ENCODE measurements at places on chromosomes 2 and 18.

DNA sequence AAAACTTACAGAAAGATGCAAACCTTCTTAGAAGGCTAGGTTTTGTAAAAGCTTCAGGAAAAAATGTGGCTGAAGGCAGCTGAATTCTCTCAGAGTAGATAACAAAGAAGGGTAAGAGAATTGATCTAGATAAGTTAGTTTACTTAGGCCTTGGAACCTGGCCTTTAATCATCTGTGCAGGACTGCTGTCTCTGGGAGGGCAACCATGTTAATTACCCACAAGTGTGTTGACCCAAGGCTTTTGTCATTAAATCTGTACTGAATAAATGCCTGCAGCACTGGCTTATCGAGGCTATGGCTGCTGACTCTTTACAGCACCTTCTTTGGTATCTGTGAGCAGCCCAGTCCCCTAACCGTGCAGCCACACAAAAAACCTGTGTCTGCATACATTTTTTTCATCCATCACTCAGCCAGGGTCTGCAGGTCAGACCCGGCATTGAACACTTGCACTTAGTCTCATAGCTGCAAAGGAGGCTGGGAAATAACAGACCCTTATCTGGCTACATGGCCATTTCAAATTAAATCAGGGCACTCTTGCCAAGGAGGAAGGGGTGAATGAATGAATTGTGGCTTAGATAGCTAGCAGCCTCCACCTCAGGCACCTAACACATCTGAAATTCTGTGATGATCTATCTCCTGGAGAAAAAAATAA lies 120.2 kb upstream of the MSH2 start:
- DNase-seq = no peak

DNA sequence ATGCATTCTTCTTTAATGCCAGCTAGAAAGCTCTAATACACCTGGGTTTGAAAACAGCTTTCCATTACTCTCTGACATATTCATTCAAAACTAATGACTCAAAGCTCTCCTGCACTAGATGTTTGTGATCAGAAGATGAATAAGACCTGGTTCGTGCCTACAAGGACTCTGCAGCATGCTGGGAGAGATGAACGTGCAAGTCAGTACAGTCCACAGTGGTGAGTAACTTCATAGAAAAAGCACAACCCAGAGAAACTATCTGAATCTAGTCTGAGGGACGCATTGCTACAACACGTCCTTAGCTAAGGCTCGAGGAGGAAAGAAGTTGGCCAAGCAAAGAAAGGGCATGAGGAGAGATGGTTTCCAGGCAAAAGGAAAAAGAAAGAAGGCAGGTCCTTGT lies 234.3 kb downstream of the OSR1 start:
- no peak for DNase-seq

DNA sequence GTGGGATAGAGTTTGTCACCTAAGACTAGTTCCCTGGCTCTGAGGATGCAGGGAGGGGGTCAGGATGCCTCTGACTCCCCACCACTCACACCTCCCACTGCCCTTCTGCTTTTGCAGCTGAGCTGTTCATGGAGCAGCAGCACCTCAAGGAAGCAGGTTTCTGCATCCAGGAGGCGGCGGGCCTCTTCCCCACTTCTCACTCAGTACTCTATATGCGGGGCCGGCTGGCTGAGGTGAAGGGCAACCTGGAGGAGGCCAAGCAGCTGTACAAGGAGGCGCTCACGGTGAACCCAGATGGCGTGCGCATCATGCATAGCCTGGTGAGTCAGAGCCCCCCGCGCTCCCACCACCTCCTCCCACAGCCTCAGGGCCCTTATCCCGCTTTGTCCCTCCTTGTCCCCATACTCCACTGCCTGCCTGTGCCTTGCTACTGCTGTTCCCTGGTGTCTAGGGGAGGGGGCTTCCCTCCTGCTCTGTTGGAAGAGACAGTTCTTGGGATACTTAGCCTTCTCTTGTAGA lies 94.4 kb downstream of the STPG4 start:
- no peak for DNase-seq

GRCh38 chr18:69948256-69948655 lies 583 bp upstream of the CD226 start:
- no peak for DNase-seq

- no peak for DNase-seq
Measured at GRCh38 chr2:133552821-133553220, 15.4 kb downstream of the NCKAP5 start.

DNA sequence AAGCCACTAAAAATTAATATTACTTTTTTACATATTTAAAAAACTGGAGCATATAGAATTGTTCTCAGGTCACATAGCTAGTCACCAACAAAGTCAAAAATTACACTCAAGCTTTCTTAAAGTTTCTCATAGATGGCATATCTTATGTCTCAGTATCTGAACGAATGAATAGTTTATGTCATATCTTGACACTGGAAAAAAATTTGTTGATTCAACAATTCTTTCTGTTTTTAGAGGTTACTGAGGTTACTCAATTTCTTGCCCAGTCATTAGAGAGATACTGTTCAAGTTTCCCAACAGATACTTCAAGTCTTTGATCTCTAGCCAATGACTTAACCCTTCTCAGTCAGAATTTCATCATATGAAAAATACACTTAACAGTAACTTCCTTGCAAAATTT lies 113.1 kb upstream of the XIRP2 start:
- DNase-seq = no peak

DNA sequence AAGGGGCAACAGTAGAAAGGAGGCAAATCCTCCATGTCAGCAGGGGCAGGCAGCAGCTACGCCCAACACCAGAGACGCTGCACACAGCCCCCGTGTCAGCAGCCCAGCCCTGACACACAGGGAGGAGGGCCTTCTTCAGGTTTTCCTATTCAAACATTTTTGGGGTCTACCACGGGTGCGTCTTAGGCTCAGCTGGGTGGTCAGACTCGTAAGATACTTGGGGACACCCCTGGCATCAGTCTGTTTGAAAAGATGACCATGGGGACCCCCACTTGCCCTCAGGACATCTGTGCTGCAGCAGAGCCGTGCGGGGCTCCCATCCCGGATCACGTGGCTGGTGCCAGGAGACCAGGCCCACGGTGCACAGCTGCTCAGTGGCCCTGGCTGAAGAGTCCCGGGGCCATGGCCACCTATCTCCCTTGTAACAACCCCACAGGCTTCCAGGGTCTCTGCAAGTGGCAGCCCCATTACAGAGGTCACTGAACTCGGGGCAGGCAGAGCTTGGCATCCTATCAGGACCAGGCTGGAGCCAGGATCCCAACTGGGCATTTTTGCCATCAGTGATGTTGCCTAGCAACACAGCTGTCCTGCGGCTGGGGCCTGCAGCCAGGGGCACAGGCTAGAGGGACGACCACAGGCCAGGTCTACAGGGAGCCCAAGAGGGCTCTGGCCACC lies 82.5 kb downstream of the EDAR start:
- DNase-seq = no peak

DNA sequence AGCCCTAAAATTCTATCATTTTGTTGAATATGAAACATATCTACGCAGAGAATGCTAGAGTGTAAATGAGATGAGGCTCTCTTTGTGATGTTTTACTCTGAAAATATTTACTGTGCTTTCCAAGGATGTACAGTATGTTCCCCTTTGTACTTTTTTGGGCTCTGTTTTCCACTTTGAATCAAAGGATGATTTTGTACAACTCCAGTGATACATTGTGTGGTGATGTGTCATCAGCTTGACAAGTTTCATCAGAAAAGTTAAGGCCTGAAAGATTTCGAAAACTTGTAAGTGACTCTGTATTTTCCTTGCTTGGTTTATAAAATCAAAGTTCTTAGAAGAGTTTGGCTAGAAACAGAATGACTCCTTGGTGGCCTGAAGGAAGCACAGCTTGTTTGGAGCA lies 206.3 kb downstream of the LTBP1 start:
- no peak for DNase-seq

GRCh38 chr2:127680706-127681287 lies 5.5 kb upstream of the LIMS2 start:
- DNase-seq = no peak

- DNase-seq = no peak
Measured at GRCh38 chr2:23947350-23947749, 7.1 kb downstream of the UBXN2A start.

- DNase-seq = no peak
Measured at GRCh38 chr2:71129902-71130151, 202 bp downstream of the MCEE start.

DNA sequence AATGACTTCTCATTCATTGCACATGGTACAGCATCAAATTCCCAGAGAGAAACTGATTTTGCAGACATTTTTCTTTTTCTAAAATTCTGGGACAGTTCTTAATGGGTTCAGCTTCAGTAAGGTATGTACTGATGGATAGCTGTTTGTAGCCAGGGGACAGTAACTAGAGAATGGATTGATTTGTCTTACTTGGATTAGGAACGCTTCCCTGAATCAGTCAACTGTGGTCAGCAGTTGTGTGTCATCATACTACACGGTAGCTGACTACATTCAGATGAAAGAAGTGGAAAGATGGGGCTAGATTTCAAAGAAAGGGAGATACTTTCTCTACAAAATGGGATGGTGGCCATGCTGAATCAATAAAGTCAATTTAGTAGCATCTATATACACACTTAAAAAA lies 431.4 kb downstream of the GRB14 start:
- DNase-seq = no peak

DNA sequence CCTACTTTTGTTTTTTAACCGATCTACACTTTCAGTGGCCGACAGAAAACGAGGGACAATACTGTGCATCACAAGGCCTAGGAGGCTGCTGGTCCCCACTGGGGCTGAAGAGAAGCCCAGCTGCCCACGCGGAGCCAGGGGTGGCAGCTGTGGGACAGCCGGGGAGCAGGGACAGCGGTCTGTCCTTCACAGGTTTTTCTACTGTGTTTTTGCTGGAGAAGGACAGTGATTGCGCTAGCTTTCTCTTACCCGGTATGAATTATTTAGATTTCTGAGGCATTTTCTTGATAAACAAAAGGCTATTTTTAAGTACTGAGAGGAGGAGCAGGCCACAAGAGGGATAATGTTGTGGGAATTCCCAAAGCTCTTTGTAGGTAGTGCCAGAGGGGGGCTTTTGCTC lies 219.8 kb downstream of the ATAD2B start:
- no peak for DNase-seq

DNA sequence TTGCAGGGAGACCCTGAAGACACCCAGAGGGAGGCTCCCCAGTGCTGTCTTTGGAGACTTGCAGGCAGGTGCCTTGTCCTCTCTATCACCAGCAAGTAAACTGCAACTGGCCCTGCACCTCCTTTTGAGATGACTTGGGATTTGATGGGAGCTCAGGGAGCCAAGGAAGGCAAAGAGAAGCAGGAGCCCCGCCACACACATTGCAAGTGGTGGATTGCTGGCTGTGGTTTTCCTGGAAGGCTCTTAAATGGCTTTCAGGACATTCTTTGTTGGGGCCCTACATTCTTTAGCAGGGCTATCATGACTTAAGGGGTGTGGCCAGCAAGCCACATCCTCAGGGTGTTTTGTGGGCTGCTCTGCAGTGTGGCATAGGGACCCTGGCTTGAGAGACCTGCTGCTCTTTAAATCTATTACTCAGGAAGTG lies 39.9 kb upstream of the CDC42EP3 start:
- no peak for DNase-seq

- no peak for DNase-seq
Measured at GRCh38 chr2:64840426-64840881, 148.7 kb upstream of the SLC1A4 start.

Measured in NCI-H748 treated with DMSO at 0.1 percent for 48 hours (cell line).